ENCODE measurements at places on chromosomes 6 and 20. TPM values are rescaled to one million over a fixed set of nuclear protein-coding genes. Genes with fewer than 3 reads are reported as not detected.

The SPINT4 gene
- not detected for total RNA-seq

- peak; percentile 58 for DNase-seq
Observed at GRCh38 chr6:113137426-113137825, 719.7 kb upstream of the MARCKS start.

DNA sequence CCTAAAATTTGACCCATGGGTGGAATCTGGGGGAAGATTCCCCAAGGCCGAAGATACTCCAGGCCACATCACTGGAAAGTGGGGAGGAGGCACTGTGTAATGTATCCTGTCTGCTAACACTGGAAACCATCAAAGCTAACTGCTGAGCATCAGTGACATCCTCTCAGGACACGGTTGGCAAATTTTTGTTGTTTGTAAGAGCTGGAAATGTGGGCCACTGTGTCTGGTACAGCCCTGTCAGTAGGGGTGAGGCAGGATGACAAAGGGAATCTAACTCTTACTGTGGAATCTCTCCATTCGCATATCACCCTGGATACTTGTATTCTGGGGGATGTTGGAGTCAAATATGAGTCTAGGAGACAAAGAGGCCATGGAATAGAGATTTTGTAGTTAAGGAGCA is 17.0 kb upstream of the CLPSL2 start:
- DNase-seq = no peak

The BNIP5 gene
- not detected for total RNA-seq

GRCh38 chr6:108589244-108589791 is 28.6 kb downstream of the FOXO3 start:
- DNase-seq = no peak

GRCh38 chr6:29737707-29738630 is 14.7 kb downstream of the HLA-F start:
- no peak for DNase-seq

- no peak for DNase-seq
Observed at GRCh38 chr6:31356216-31356945, 598 bp downstream of the HLA-B start.

DNA sequence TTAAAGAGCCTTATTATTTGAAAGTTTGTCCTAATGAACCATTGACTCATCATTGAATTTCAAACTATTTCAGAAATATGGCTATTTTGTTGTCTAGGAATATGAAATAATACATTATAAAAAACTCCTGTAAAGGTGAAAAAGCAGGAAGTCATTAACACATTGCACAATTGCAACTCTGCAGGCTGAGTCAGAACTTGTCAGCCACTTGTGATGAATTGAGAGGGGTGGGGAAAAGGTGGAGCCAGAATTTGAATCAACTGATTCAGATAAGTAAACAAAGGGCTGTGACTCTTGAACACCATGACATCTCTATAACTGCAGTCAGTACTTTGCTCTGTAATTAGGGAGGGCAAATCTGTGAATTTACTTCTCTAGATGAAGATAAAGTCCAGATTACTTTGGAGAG is 6.0 kb downstream of the C6orf141 start:
- DNase-seq = peak; percentile 91

The BCAS1 gene
- not detected for total RNA-seq

DNA sequence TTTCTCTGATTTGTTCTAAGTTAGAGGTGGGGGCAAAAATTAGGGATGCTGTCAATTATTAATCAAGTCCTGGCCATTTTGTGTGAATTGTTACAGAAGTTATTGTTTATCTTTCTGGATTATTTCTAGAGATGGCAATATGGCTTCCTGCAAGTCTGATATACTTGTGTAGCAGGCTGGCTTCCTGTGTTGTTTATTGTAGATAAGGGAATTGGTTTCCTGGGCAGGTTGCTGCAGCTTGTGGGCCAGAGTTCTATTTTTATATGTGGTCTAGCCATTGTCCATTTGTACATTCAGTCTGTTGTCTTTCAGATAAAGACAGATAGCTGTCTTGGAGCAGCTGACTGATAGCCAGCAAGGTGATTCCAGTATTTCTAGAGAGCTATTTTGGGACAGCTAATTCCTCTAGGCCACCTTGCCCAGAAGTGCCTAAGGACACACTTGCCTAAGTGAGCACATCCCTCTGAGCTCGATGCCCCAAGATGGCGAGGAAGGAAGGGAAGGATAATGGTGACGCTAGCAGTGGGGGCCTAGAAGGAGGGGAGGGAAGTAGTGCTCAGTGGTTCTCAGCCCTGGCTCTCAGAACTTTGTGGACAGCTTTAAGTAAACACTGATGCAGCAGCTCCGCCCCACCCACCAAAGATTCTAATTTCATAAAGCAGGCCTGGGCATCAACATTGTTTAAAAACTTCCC is 25.5 kb downstream of the DDO start:
- peak; percentile 50 for DNase-seq

- DNase-seq = no peak
Observed at GRCh38 chr6:15148356-15148946, 97.4 kb upstream of the JARID2 start.

The TBX18 gene
- 3.7 TPM for total RNA-seq

- DNase-seq = no peak
Observed at GRCh38 chr6:141103246-141103645, 1029.5 kb upstream of the GJE1 start.

DNA sequence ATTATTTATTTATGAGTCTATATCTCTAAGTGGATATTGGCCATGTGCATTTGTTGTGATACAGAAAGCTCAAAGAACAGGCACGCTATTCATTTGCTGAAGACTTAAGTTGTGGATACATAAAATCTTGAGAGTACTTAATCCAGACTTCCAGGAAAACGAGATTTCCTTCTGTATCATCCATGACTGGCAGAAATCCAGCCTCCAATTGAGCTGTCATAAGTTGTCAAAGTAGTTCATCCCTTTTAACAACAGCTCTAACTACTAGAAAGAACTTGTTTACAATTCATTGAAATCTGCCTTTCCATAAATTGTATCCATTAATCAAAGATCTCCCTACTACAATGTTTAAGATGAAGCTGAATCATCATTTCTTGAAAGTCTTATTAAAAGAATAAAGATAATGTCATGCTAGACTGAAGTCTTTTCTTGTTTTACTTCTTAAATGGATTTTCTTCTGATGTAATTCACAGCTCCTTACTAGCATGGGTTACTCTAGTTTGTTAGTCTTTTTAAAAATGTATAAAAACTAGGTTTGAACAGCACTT is 447.3 kb upstream of the CITED2 start:
- no peak for DNase-seq

- DNase-seq = no peak
Observed at GRCh38 chr6:29627755-29628418, 5.1 kb downstream of the GABBR1 start.

The ATP9A gene
- 48.8 TPM for total RNA-seq

GRCh38 chr6:31607317-31607716 is 7.7 kb upstream of the AIF1 start:
- no peak for DNase-seq

GRCh38 chr6:84027340-84028181 is 6.0 kb upstream of the MRAP2 start:
- DNase-seq = no peak

DNA sequence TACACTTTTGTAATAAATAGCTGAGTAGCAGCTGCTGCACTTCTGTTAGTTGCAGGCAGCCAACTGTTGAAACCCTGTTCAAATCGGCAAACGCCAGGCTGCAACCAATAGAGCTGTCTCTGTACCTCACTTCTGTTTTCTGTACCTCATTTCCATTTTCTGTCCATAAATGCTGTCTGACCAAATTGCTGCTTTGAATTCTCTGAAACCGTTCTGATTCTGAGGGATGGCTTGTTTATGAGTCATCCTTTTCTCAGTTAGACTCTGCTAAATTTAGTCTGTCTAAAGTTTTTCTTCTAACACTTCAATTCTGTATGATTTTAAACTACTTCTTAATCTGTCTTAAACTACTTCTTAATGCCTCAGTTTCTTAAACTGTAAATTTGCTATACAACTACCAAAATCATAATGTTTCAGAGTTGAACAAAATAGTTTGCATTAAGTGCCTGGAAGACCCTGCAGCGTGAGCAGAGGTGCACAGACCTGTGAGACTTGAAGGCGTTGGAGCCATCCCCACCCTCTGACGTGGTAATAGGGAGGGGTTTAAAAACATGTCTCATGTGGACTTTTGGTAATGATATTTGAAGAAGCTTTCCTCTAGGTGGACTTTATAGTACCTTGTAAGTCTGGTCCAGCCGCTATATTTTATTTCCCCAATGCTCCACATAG is 9.6 kb downstream of the BTNL2 start:
- no peak for DNase-seq

The MLN gene
- not detected for total RNA-seq

DNA sequence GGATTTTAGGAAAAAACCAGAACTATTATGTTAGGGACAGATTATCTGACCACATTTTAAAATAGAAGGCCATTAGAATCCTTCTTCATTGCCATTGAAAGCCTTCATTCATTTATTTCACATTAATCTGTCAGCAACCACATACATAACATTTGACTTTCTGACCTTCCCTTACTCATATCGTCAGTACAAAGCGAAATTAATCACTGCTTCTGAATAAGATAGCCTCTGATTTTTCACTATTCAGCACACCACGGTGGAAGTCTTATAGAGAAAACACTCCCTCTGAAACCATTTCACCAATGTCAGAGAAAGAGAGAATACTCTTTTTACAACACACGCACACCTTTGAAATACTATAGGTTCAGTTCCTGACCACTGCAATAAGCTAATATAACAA is 442.5 kb upstream of the ID4 start:
- no peak for DNase-seq

GRCh38 chr6:1787894-1788293 is 178.2 kb downstream of the FOXC1 start:
- no peak for DNase-seq

DNA sequence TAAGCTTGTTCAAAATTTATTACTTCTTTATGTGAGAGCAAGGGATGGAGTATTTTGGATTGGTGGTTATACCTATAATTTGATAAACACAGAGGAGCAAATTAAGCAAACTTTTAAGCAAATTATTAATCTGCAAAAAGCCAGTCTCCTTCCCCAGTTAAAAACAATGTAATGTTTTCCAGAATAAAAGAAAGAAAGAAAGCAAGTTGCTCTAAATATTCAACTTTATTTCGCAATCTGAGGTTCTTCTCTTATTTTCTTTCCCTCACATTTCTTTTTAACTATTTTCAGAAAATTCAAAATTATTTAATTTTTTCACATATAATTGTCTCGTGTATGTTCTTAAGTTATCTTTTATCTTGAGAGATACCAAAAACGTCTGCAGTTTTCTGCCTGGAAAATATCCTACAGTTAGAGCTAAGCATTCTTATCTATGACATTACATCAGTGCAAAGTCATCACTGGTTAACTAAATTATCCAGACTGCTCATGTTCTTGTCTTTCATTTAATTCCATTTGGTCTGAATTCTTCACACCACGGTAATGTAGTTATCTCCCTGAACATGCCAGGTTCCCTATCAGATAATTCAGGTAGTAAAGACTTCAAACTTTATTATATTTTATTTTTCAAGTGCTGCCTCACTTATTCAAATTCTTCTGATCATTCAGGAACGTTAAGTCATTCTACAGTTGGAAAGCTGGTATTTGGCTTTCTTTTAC is 3.3 kb upstream of the CNKSR3 start:
- no peak for DNase-seq

The SPATA25 gene
- 0.29 TPM for total RNA-seq

GRCh38 chr6:109284675-109285074 is 97.6 kb downstream of the CD164 start:
- DNase-seq = no peak

DNA sequence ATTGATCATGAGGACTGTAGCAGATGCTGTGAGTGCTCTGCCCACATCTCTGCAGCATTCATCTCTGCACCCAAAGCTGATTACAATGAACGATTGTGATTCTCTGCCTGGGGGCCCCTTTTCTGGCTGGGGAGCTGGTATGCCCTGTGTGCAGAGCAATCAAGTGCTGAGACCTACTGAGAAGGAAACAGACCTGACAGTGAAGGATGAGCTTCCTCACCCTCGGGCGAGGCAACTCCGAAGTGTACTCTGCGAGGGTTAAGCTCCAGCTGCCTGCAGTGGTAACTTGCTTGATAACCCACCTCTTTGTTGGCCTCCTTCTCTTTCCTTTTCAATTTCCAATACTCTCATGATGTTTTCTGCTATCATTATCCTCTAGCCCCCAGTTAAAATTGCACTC is 289.7 kb upstream of the RNF24 start:
- no peak for DNase-seq

DNA sequence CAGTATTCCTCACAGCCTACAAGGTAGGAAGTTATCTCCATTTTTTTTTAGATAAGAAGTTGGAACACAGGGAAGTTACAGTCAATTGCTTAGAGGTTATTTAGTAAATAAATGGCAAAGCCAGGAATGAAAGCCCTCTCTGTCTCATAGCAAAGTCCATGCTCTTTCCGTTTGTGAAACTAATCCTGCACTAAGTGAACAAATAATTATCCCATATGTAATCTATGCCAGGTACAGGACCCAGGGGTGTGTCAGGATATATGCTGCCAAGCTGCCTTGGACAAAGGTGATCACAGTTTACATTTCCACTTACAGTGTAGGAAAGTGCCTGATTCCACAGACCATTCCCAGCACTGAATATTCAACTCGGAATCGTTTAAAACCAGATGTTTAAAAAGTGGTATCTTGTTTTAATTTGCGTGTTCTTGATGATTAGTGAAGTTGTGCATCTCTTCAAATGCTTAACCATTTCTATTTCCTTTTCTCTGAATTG is 13.6 kb upstream of the GMDS start:
- no peak for DNase-seq

GRCh38 chr20:37339208-37339607 is 6.7 kb upstream of the SRC start:
- no peak for DNase-seq

The NRM gene
- total RNA-seq = 8.8 TPM

The OCSTAMP gene
- not detected for total RNA-seq

GRCh38 chr6:101090281-101090680 is 209.2 kb upstream of the ASCC3 start:
- no peak for DNase-seq

The PTCHD4 gene
- total RNA-seq = 8.0 TPM

The CLPSL2 gene
- not detected for total RNA-seq

The ZBTB46 gene
- total RNA-seq = 6.7 TPM

GRCh38 chr20:47814632-47815415 is 29.5 kb upstream of the SULF2 start:
- no peak for DNase-seq

- no peak for DNase-seq
Observed at GRCh38 chr6:49530141-49530776, 20.2 kb upstream of the C6orf141 start.

The CPNE5 gene
- 25.7 TPM for total RNA-seq

DNA sequence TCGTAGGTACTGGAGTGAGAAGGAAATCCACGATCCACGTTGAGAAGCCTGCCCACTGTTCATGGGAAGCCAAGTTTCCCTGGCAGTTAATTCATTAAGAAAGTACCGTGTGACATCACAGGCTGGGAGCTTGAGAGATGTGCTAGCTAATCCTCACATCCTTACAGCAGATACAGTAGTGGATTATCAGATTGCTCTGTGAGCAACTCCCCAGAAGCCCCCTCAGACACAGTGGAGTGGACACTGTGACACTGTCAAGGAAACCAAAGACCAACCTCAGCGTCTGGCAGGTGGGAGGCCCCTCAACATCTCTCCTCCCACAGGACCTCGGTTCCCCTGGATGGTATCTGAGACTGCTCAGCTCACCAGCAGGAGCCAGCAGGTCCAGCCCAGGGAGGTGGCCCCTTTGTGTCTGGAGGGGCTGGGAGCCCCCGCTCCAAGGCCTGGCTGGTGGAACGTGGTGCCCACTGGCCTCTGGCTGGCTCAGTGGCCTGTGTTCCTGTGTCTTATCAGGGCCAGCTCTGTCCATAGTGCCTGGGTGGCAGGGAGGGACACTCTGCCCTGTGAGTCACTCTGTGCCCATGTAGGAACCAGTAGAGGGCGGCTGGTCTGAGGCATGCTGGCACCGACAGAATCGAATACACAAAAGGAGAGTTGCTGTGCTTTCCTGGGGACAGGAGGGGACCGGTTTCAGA is 7.2 kb downstream of the PYGB start:
- no peak for DNase-seq

Data from glomerular endothelial cell (primary cell).